ENCODE measurements at places on chromosomes 7 and 10.

DNA sequence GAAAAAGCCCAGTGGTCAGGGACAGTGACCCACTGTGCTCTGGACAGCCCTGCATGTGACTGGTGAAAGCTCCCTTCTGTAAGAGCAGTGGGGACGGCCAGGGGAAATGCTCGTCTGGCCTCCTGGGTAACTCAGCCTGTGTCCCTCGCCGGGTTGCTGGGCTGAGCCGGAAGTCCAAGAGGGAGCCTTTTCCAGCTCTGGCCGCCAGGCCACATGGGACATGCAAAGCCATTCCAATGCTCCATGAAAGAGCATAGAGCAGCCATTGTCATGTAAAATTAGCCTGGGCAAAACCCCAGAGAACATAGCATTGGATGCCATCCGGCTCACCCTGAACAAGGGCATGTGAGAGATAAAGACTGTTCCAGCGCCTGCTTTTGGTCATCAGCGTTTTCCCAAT, 64.9 kb upstream of the ADRB1 start:
- no peak for DNase-seq

- DNase-seq: no peak
These were observed 136.3 kb upstream of the TMEM72 start for GRCh38 chr10:44774676-44775401.

GRCh38 chr10:96512524-96513304, 1.0 kb downstream of the TLL2 start:
- DNase-seq: peak; percentile 76

DNA sequence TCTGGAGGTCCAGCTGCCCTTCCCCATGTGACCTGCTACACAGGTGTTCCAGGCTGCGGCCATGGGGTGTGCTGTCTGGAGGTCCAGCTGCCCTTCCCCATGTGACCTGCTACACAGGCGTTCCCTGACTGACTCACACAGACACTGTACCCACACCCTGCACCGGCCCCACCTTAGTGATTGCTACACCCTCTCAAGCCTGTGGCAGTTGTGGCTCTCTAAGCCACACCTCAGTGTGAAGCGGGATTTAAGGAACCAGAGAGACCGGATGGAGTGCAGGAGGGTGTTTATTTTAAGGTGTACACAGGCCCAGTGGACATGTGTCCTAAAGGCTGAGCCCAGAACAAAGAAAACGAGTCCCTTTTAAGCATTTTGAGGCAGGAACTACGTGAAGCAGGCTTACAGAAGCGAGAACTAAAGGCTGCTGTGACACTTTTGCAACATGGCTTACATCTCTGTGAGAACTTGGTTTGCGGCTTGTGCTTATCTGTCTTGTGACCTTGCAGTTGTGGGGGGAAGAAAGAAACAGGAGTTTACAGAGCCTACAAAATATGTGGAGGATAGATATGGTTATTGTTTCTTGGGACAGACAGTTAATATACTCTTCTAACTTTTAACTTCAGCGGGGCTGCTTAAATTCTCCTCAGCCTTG, 326.4 kb downstream of the PAXIP1 start:
- no peak for DNase-seq

GRCh38 chr10:57694956-57695608, 572.6 kb downstream of the IPMK start:
- no peak for DNase-seq

- no peak for DNase-seq
These were observed 240.7 kb downstream of the ZMYND11 start for GRCh38 chr10:375815-376505.

DNA sequence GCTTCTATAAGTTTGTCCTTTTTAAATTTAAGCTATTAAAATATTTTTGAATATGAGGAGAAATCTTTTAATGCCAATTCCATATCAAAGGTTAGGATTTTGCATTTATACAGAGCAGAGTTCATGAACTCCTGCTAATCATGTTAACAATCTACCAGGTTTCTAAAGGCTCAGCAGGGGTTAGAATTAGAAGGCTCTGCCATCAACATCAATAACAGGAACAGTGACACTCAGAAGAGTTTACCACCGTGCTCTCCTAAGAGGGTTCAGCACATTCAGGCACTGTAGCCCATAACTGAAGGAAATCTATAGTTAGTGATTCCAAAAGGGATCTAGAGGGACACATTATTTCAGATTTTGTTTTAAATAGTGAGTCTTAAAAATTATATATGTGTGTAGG, 100.1 kb downstream of the HOXA1 start:
- DNase-seq: no peak

DNA sequence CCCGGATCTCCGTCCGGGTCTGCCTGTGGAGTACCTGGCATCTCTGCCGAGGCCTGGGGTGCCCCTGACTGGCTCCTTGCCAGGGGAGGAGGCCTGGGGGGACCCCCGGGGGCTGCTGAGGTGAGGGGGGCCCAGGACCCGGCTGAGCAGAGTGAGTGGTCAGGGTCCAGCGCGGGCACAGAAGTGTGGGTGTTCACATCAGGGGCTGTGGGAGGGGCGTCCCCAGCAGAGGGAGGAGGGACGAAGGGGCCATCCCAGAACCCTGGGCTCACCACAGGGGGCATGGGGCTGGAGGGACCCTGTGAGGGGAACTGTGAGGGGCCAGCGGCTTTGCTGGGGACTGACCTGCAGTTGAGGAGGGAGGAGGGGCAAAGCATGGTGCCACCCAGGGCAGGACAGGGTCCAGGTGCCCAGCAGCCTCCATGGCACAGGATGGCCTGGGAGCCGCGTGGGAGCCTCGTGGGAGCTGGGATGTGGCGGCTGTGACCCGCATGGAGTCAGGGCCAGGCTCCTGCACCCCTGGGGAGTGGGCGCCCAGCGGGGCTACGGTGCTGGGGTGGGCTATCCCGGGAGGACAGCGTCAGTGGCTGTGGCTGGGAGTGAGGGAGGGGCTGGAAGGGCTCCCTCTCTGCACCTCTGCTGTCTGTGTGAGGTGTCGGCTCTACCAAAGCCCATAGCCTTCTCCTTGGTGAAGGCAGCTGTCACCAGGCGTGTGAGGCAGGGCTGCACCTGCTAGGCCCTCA, 91.2 kb downstream of the DNAJB6 start:
- no peak for DNase-seq

DNA sequence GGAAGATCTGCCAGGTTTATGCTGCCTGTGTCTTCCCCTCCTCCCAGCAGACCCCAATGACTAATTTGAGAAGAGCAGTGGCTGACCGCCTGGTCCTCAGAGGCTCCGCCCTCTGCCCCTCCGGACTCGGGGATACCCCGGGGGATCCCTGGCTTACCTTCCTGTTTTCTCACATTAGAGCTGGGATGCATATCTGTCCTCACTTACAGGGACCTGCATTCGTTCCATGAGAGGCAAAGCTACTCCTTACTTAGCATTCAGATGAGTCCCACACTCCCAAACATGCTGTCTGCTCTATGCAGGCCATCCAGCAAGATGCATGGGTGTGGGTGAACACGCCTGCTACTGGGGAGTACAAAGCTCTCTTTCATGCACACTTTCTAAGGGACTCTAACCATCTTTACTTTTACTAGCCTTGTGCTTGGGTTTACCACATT, 24.0 kb downstream of the VOPP1 start:
- no peak for DNase-seq

GRCh38 chr7:4260867-4261600, 421.1 kb upstream of the FOXK1 start:
- no peak for DNase-seq

- no peak for DNase-seq
These were observed 39.8 kb downstream of the SNX13 start for GRCh38 chr7:17900464-17900863.

DNA sequence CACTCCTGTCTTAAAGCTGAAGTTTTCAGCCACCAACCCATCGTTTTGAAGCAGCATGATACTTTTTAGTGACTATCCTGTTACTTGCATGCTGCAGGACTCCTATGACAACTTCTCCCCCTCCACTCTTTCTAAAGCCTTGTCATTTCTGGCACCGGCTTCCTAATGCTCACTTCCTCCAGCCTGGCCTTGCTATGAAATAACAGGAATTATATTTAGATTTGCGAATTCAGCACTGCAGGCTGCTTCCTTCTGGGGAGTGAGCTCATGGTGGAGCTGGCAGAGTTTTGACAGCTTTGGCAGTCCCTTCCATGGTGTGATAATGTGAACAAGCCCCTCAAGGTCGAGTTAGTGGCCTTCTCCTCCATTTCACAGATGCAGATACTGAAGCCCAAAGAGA, 13.4 kb downstream of the BLNK start:
- no peak for DNase-seq

GRCh38 chr10:76721891-76722505, 915.6 kb downstream of the KCNMA1 start:
- DNase-seq: no peak
